Activated B cell treated with CpG ODN at 0.5 μM for 24 hours (primary cell): ENCODE measurements at places on chromosomes 3 and 15. TPM values are rescaled to one million over a fixed set of nuclear protein-coding genes. Genes with fewer than 3 reads are reported as not detected.

CCK gene
- not detected in 2 replicates for total RNA-seq

USP4 gene
- total RNA-seq, result 86.7 and 115 TPM in 2 replicates

COL7A1 gene
- total RNA-seq, result 0.98 and 1.5 TPM in 2 replicates

PRSS50 gene
- total RNA-seq, result not detected in 2 replicates

WDR93 gene
- 0.10 and 0.16 TPM in 2 replicates for total RNA-seq

MKRN2OS gene
- total RNA-seq, result not detected in 2 replicates

PIERCE2 gene
- 0.55 and 1.1 TPM in 2 replicates for total RNA-seq

TRIM71 gene
- total RNA-seq, result not detected in 2 replicates

CPNE9 gene
- total RNA-seq, result 0.20 TPM in 1 of 2 replicates, not detected in the other

GABRG3 gene
- not detected in 2 replicates for total RNA-seq

IQCF5 gene
- total RNA-seq, result not detected in 2 replicates

ST8SIA2 gene
- not detected in 2 replicates for total RNA-seq
